ENCODE measurements at places on chromosomes 4 and X.

- peak; percentile 44 for DNase-seq
These were observed at the start of gene NAP1L3 for GRCh38 chrX:93673056-93673868. Gene NAP1L3 (minus strand): TSS chrX:93673578. CDS start chrX:93673304, 274 bp downstream.

DNA sequence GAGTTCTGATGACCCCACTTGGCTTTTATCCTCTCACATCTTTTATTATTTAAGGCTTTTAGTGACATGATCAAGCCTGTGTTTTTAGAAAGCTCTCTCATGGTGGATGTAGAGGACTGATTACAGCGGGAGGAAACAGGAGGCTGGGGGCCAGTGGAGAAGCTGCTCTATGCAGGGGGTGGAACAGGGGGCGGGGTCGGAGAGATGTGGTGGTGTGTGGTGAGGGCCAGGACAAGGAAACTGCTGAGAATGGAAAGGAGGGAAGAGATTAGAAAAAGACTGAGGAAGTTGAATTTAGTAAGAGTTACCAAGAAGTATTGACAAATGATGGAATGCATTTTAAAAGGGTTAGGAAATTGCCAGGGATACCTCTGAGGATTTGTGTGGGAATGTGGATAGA, 292.2 kb downstream of the ZIC3 start:
- DNase-seq = no peak

DNA sequence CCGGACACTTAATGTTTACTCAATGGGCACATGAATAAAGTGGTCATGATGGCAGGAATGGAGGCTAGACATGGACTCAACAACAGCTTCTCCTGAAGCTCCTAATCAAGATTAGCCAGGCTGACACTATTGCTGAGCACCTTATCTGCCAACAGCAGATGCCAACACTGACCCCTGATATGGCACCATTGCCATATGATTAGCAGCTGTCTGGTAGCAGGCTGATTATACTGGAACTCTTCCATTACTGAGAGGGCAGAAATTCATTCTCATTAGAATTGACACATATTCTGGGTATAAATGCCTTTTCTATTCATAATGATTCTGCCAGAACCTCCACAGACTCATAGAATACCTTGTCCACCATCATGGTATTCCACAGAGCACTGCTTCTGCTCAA, 18.4 kb upstream of the AFF1 start:
- DNase-seq = no peak

GRCh38 chr4:183172881-183173280, 73.8 kb downstream of the WWC2 start:
- no peak for DNase-seq

DNA sequence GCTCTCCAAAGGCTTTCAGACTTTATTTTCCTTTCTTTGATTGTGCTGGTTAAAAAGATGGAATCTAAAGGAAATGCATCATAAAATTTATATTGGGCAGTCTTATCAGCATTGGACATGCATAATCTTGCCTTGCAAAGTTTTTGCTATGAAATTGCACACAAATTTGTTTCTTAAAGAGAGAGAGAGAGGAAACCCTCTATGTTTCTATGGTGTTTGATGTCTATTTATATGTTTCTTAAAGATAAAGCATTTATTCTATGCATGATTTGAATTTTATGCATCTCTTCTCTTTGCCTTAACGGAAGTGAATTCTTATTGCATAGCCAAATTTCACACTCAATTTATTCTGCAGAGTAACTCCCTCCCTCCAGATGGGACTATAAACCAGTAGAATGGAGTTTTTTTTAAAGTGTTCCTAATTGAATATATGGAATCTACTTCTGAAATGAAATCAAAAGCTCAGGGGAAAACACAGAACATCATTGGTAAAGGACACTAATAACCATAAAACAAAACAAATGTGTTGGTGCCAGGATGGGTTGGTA, 83.5 kb upstream of the PPARGC1A start:
- DNase-seq = no peak

DNA sequence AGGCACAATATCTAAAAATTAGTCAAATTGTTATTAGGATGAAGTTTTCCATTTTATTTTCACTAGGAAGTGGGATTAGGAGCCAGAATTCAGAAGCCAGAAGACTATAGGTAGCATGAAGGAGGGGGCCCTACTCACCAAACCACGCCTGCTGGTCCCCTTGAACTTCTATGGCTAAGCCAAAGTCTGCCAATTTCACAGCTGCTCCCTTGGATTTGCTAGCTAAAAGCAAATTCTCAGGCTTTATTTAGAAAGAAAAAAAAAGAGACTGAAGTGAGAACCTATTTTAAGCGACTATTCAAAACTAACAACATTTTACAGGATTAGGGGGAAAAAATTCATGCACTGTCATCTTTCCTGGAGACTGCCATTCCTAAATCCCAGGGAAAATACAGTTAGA, 224.3 kb downstream of the CAMK2D start:
- DNase-seq = no peak

GRCh38 chr4:37476691-37477090, 209.5 kb downstream of the RELL1 start:
- no peak for DNase-seq

DNA sequence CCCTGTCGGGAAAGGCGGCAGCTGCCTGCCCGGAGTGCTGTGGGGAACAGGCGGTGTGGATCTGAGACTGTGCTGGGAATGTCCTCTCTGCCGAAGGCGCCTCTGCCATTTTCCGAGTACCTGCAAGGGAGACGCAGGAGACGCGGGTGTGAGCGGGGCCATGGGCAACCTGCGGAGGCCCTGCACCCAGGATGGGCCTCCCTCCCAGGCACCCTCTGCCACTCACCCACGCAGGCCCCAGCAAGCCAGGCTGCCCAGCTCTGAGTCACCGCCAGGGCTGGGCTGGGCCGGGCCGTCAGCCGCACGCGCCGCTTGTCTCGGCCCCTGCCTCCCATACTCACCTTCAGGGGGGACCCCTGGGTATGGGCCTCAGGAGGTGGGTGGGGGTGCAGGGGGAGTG, 3.5 kb upstream of the FGFR3 start:
- DNase-seq = no peak

DNA sequence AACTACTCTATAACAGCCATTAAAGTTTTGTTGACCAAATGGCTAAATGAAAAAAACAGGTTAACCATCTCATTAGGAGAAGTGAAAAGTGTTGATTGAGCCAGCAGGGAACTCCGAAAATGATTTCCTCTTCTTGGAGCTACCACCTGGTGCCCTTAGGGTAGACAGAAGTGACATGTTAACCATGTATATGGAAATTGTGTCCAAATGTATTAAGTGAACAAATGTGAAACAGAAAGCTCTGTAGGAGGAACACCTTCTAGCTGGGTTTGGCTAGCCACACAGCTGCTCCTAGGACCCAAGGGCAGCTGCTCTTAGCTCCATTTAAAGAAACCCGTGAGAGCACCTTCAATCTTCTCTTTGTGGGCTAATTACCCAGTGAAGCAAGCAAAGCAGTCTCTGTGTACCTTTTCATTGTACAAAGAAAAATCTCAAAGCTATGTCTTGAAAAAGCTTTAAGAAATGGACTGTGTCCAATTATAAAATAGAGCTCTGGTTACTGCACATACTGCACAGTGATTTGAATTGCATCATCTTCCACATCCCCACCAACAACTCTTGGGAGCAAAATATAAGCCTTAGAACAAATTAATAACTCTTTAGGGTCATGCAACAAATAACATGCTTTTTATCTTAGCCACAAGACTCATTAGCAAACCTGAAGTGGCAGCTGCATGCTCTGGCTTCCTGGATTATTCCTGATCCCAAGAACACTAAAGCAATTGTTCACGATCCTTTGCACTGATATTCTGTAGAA, 59.2 kb upstream of the PARM1 start:
- DNase-seq = no peak

- DNase-seq = no peak
These were observed 388.2 kb downstream of the OPHN1 start for GRCh38 chrX:68045008-68045577.

DNA sequence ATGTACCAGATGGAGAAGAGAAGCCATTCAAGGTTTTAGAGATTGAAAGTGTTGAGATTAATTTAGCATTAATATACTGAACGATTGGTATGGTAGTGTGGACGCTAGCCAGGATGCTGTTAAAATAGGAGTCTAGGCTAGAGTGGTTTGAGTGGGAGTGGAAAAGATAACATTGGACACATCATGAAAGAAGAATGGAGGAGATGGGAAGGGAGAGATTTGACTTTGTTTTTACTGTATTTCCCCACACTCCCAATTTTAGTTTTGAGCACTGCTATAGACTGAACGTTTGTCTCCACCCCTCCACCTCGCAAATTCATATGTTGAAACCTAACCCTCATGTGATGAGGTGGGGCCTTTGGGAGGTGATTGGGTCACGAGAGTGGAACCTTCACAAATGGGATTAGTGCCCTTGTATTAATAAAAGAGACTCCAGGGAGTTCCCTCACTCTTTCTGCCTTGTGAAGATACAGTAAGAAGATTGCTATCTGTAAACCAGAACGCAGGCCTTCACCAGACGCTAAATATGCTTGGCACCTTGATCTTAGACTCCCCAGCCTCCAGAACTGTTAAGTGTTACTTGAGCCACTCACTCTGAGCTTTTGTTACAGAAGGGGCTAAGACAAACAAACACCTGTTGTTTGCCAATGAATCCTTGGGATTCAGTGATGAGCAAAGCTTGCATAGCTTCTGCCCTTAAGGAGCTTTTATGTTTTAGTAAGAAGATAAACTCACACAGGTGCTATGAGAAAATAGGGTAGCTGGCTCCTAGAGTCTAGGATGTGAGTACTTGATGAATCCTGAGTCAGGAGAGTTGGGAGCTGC, 25.8 kb downstream of the USP9X start:
- DNase-seq = no peak

- DNase-seq = no peak
These were observed 134.9 kb downstream of the SLC4A4 start for GRCh38 chr4:71473541-71474240.

- DNase-seq = no peak
These were observed at the start of gene MAGEA4 for GRCh38 chrX:151912780-151913179. Gene MAGEA4 (plus strand): TSS chrX:151912889. CDS start chrX:151923665, 10,776 bp downstream.

DNA sequence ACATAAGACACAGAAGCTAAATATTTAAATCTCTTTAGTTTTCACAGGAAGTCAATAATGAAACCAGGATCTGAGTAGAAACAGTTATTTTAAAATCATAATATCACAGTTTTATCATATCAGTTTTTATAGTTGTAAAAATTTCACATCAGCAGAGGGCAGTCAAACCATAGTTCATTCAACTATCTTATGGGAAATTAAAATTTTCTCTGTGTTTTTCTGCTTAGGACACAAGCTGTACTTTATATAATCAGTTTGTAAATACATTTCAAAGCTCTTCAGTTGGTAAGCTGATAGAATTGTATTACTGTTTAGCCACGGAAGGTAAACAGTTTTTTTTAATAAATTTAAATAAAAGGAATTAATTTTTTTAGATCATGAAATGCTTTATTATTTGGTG, 204.8 kb upstream of the NUDT6 start:
- DNase-seq = no peak

- DNase-seq = no peak
These were observed 284.2 kb downstream of the PACRGL start for GRCh38 chr4:20984576-20984836.

GRCh38 chrX:18871161-18871890, 112.6 kb downstream of the PHKA2 start:
- DNase-seq = no peak

DNA sequence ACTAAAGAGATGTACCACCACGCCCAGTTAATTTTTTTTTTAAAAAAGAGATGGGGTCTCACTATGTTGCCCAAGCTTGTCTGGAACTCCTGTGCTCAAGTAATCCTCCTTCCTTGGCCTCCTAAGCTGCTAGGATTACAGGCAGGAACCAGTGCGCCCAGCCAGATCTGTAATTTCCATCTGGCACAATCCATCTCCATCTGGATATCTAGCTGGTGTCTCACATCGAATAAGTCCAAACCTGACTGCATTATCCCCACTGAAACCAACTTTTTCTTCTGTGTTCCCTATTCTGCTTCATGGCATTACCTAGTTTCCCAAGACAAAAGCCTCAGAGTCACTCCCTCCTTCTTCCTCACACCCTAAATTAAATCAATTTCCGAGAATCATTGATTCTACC, 125.8 kb upstream of the TEX13C start:
- no peak for DNase-seq

DNA sequence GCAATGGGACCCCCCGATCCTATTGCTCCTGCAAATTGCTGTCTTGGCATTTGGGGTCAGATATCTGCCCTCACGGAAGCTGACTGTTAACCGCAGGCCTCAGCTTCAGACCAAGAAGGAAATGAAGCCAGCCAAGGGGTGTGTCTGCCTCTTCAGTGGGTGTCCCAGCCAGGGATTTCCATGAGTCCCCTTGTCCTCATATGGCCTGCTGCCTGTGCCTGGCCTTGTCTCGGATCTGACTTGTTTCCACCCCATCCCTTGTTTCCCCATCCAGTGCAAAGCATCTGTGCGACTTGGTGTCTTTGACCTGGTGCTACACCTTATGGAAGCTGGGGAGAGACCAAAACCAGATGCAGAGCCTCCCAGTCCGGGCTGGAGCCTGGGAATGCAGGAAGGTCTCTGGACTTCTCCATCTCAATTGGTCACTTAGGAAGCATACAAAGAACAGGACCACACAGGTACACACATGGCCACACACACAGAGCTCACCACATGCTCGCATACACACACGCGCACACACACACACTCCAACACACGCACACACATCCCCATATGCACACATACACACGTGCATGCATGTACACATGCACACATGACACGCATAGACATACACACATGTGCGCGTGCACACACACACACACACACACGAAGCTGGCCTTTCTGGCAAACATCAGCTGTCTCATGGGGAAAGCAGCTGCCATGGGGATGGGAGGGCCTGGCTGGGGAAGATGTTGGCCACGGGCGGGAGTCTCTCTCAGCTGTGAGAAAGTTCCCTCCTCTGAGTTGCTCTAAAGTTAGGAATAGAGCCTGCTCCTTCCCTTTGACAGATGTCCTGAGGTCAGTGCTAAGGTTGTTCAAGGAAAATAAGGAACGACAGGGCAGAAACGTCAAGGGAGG, 65.5 kb downstream of the CRMP1 start:
- DNase-seq = no peak

GRCh38 chr4:7941111-7941964, 1.7 kb upstream of the AFAP1 start:
- DNase-seq = no peak

GRCh38 chr4:105194328-105195231, 47.9 kb downstream of the TET2 start:
- no peak for DNase-seq

GRCh38 chrX:77694491-77694890, 91.5 kb downstream of the ATRX start:
- DNase-seq = no peak

- DNase-seq = no peak
These were observed 204.8 kb downstream of the CFAP299 start for GRCh38 chr4:80540349-80540748.

- DNase-seq = no peak
These were observed 250.4 kb downstream of the GPM6A start for GRCh38 chr4:175561696-175562095.

DNA sequence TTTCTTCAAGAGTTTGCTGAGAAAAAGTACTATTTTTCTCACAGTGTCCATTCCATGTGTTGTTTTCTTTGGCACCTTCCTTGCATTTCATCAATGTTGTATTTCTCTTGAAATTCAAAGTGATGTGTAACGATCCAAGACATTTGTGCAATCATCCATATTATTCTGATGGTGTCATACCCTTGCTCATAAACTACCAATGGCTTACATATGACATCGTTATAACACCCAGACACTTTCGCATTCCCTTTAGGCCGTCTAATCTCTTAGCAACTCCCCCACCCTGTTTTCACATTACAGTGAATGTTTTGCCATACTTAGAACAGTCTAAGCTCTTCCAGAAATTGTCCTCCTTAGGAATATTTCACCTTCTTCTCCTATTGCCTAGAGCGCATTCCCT, 1779.0 kb downstream of the PCDH7 start:
- DNase-seq = no peak
